Ovary (tissue), 10 donors: ENCODE measurements at places on chromosomes 16 and 17.

DNA sequence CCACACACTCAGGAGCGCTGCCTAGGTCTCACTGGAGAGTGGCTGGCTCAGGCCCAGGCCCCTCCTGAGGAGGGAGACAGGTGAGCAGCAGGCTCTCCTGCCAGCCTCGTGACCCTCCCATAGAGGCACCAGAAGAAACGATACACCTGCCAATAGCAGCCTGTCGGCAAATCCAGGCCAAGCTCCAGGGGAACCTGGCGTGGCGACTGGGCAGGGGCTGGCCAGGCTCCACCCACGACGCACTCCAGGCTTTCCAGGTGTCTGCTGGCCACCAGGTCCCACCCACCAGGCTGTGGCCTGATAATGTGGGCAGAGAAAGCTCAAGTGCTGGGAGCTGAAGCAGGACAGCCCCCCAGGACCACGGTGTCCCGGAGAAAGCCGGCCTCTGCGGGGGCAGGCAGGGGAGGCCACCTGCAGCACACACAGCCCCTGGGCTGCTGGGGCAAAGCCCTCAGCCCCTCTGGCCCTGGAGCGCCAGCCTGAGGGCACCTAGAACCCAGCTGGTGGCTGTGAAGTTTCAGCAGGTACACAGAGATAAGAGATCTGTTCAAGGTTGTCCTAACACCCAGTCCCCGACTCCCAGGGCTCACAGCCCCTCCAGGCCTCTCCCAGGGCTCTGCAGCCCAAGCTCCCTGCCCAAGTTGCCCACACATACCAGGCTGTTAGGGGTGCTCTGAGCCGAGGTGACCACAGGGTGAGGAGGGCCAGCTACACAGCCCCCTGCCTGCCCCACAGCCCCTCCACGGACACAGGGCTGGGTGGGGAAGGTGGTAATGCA is 2.4 kb downstream of the PGAP6 start:
- DNase-seq = no peak

DNA sequence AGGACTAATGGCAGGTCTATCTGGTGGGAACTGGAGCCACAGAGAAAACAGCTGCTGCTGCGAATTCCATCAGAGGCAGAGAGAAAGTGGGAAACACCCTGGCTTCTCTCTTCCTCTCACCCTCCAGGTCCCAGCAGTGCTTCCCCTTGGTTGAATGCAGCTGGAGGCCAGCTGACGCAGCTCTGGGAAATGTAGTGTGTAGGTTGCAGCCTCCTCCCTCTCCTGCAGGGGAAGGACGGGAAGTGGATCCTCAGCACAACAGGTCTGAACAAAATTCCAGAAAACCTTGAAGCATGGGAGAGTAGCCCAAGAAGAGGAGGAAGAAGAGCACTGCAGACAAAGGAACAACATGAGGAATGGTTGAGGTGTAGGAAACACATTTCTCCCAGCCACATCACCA is 67.8 kb upstream of the MMP2 start:
- DNase-seq = no peak

- no peak for DNase-seq
Measured at GRCh38 chr17:55056526-55056925, 88.0 kb downstream of the STXBP4 start.

GRCh38 chr17:13575922-13576419 is 25.8 kb downstream of the HS3ST3A1 start:
- DNase-seq = no peak

DNA sequence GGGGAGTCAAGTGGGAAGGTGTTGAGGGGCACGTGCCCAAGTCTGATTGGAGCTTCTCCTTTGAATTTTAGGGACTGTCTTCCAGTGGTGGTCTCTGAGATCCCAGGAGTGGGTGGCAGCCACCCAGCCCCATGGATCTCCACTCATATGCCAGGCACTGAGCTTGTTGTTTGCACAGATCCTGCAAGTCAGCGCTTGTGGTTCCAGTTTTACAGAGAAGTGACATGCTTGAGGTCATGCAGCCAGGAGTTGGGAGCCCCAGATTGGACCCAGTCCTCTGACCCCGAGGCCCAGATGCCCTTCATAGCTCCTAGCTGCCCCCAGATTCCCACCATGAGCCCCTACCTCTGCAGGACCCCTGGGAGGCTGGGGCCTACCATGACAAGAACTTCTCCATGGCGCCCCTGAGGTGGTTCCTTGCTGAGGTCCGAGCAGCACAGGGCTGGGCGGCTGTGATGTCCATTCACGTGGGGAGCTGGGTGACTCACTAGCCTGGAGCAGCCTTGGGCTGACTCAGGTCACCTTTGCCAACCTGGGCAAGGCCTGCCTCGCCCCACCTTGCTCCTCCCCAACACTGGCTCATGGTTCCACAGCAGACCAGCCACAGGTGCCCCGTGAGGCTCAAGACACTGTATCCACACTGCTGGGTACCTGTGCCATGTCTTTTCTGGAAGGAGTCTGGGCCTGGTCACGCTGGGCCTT is 47.4 kb downstream of the RAI1 start:
- no peak for DNase-seq

GRCh38 chr17:14733376-14733775 is 432.5 kb downstream of the HS3ST3B1 start:
- no peak for DNase-seq
